ENCODE measurements at places on chromosomes 11 and 22.

DNA sequence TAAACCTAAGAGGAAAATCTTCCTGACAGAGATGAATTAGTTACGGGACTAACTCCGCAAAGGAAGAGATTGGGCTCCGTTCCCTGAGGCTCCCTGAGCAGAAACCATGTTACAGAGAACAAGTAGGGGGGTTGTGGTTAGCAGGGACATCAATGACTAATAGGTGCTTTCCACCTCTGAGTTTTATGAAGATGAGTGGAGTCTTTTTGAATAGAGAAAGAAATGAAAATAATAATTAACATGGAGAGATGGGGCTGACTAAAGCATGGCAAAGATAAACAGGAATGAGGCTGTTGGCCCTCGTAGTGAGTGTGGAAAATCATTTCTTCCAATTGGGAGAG, 47.5 kb upstream of the PICALM start:
- peak; percentile 34 for DNase-seq

DNA sequence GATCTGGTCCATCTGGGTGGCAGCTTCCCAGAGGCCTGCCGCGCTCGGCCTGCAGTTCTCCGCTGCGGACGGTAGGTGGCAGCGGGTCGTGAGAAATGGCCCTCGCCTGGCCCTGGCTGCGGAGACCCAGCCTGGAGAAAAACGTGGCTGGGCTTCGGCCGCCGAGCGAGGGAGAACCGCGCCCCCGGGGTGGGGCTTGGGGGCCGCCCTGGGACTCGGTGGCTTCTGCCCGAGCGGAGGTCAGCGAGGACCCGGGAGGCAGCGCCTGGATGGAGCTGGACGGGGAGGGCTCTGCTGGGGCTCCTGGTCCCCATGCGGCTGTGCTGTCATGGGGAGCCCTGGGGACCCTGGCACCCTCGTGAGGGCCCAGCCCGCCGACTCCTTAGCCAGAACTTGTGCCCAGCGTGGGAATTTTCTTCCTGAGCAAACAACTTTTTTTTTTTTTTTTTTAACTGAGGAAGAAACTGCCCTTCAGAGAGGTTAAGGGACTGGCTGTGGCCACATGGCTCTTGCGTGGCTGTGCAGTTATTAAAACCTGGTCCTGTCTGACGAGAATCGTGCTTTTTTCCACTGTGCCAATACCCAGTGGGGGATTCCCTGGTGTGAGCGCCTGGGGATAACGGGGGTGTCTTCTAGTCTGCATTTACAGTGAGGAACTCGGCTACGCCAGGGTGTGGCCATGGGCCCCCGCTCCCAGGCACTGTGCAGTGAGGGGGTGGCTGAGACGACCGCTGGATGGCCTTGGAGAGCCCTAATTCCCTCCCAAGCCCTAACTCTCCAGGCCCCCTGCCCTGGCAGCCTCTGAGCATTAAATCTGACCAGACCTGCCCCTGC, 535.6 kb downstream of the INSC start:
- peak; percentile 80 for DNase-seq

- DNase-seq, result no peak
Observed at GRCh38 chr22:36587289-36588154, 58.6 kb upstream of the EIF3D start.

GRCh38 chr11:64372802-64373597, 14.0 kb downstream of the RPS6KA4 start:
- no peak for DNase-seq

DNA sequence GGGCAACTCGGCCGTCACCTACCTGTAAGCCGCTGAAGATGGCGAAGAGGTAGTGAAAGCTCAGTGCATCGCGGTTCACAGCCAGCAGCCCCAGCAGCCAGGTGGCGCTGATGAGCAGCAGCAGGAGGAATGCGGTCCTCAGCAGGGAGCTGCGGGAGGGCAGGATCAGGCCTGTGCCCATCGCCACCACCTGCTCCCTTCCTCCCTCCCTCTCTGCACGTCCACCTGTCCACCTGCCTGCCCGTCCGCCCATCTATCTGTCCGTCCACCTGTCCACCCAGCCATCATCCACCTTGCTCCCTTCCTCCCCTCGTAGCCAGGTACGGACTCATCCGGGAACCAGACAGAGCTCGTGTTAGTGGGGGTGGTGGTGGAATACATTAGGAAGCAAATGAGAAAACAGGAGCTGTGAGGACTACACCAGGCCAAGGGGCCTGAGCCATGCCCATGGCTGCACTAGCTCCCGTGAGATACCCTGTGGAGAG, 32.2 kb downstream of the TRMU start:
- peak; percentile 84 for DNase-seq

GRCh38 chr11:132300283-132300682, 929.9 kb downstream of the NTM start:
- DNase-seq, result no peak

DNA sequence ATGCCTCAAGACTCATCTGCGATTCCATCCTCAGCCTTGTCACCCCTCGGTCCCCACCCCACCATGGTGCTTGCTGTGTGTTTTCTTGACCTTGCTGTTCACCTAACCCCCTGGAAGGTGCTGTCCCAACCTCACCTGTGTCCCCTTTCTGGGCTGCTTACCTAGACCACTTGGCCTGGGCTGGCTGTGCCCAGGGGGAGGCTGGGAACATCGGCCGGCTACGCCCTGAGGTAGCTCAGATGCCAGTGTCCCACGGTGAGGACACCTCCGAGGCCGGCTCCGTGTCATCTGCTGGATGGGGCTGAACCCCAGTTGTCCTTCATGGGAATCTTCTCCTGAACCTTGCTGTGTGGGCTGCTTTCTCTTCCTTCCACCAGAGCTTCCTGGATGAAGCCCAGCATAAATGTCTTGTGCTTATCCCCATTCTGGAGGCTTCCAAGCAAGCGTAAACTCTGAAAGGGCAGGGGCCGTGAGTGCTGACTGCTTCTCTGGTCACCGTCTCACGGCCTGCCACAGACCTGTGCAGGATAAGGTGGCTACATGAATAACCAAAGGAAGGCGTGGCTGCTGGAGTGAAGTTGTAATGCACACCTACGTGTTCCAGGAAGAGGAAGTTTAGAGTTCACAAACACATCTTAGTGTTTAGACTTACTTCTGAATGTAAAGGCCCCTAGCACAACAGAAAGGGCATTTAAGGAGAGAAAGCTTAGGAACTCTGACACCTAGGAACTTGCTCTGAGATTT, 724.3 kb downstream of the TBC1D22A start:
- no peak for DNase-seq

Measured in stimulated activated naive CD8-positive, alpha-beta T cell treated with anti-CD3 and anti-CD28 coated beads, Interleukin-15, Interleukin-2, amounts not matched to agents 100 U/mL and 50 U/mL, for 24 hours (primary cell).